ENCODE measurements at places on chromosomes 13 and 19. TPM values are rescaled to one million over a fixed set of nuclear protein-coding genes. Genes with fewer than 3 reads are reported as not detected.

VSTM2B gene
- polyA plus RNA-seq: not detected

GRCh38 chr13:21675095-21675991, 4.5 kb downstream of the FGF9 start:
- no peak for DNase-seq

DNA sequence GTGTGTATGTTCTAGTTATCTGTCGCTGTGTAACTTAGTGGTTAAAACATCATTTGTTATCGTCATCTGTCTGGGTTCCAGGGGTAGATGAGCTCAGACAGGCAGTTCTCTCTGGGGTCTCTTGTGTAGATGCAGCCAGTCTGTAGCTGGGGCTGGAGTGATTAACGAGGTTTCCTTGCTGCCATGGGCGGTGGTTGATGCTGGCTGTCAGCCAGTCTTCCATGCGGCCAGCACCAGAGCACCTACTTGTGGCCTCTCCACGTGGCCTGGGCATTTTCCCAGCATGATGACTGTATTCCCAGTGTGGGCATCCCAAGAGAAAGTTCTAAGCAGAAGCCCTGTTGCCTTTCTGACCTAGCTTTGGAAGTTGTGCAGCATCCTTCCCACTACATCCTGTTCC, 10.7 kb downstream of the ERCC5 start:
- DNase-seq: no peak

PEAK3 gene
- polyA plus RNA-seq: 0.18 TPM

DNA sequence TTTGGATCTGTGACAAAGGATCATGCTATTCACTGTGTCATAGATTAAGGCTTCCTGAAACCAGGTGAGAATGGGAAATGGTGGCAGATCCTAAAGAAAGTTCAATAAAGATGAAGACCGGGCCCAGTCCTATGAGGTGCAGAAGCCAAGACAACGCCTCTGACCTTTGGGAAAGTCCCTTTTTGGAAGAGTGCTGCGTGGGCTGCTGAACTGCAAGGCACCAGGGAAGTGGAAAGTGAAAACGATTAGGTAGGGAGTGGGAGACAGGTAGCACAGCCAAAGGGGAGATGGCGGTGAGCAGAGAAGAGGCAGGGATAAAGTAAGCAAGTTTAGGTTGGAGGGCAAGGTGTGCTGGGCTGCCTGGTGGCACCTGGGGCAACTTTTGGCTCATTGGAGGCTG, 16.3 kb downstream of the MBNL2 start:
- DNase-seq: no peak

TNFSF13B gene
- 5.8 TPM for polyA plus RNA-seq

GRCh38 chr13:33111414-33112110, 95.3 kb downstream of the KL start:
- DNase-seq: no peak

All from right lung (tissue), 10 donors.